Activated gamma-delta T cell treated with anti-CD3 and anti-CD28 coated beads, Interleukin-2, amount 50 U/mL, for 16 hours (primary cell): ENCODE measurements at places on chromosomes 16 and 17.
A peak's percentile ranks its signal among the peaks of the same experiment; 100 is the strongest.

- DNase-seq = no peak
Observed at GRCh38 chr17:17605729-17606088, 14.2 kb upstream of the PEMT start.

GRCh38 chr16:5175266-5175665, 77.7 kb upstream of the EEF2KMT start:
- no peak for DNase-seq

DNA sequence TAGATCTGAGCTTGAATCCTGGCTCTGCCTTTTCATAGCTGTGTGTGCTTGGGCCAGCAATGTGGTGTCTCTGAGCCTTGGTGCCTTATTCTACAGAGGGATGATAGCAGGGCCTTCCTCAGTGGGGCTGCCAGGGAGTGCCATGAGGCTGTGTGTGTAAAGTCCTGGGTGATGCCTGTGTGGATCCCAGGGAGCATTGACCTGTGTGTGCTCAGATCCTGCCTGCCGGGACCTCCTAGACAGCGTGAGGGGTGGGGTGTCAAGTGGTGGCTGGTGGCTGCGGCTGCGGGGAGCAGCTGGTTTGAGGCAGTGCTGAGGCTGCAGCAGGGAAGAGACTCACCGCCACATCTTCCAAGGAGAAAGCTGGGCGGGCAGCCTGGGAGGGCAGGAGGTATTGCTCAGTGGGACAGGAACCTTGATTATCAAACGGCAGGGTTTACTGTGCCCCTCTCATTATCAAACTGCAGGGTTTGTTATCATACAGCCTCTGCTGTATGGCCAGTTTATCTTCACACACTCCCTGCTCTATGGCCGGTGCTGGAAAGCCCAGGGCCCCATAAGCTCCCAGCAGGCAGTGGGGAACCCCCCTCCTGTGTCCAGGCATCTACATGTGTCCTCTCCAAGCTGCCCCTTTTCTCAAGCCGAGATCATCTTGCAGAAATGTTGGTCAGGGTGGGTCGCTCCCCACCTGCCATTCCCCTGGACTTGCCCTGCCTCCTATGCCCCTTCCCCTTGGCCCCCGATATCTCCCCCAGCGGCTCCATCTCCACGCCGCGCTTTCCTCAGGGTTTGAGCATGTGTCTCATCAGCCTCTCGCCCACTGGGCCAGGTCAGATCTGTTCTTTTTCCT, 3.1 kb upstream of the ADCY7 start:
- DNase-seq = no peak

- DNase-seq = no peak
Observed at GRCh38 chr17:28940675-28941074, 10.6 kb downstream of the PHF12 start.

DNA sequence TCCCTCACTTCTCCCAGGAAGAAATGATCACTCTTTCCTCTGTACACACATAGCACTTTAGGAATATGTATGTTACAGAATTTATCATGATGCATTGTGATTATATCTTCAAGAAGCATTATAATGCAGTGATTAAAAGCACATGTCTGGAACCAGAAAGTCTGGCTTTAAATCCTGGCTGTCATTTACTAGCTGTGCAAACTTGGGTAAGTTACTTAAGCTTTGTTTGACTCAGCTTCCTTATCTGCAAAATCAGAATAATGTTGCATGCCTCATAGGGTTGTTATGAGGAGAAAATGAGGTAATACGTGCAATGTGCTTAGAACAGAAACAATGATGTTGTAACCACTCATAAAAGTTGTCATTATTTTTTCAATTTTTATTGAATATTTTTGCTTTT, 156.3 kb upstream of the ZKSCAN2 start:
- no peak for DNase-seq

- no peak for DNase-seq
Observed at GRCh38 chr16:12267491-12267890, 291.0 kb downstream of the SNX29 start.

DNA sequence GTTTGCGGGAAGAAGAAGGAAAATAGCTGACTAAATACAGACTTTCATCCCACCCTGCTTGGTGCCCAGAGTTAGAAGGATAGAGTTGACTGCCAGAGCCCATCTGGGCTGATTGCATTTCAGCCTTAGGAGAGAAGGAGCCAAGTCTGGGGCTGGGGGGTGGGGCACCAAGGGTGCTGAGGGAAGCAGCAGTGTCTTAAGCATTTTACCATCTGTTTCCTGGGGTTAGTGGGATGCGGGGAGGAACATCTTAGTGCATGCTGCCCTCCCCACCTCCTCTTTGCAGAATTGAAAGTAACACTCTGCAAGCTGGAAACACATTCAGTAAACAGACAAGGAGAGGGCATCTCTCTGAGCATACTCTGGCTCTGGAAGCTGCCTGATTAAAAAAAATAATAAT, 1.5 kb upstream of the ARL5C start:
- no peak for DNase-seq

GRCh38 chr17:74852237-74853047, 7.2 kb downstream of the GRIN2C start:
- no peak for DNase-seq

DNA sequence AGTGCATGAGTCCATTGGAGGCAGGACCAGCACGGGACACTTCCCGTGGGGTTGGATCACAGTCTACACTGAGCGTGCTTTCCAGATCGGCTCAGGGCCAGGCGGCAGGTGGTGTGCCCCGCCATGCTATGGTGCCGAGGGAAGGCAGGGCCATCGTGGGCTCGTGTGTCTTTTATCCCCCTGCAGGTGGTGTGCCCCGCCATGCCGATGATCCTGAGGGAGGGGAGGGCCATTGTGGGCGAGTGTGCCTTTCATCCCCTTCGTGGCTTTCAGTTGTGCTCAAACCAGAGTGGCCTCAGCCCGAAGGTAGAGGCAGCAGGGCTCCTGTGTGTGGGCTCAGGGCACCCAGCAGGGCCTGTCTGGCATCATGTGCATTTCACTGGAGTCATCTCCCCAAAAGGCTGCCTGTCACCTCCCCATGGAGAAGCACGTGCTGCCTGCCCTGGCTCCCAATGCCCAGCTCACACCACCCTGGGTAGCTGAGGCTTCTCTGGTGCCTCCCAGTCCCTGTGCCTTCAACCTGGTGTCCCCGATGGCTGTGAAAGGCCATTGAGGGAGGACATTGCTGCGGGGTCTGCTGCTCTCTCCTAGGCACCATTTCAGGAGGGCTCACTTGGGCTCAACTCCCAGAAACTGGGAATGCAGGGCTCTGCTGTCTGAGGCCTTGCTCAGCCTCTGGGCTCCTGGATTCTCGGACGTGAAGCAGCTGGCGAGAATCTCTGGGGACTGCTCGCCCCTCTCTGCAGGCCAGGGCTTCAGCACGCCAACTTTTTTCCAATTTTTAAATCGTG, 207.6 kb downstream of the NPIPB11 start:
- DNase-seq = no peak

GRCh38 chr17:49508866-49509587, 13.9 kb downstream of the NGFR start:
- no peak for DNase-seq

DNA sequence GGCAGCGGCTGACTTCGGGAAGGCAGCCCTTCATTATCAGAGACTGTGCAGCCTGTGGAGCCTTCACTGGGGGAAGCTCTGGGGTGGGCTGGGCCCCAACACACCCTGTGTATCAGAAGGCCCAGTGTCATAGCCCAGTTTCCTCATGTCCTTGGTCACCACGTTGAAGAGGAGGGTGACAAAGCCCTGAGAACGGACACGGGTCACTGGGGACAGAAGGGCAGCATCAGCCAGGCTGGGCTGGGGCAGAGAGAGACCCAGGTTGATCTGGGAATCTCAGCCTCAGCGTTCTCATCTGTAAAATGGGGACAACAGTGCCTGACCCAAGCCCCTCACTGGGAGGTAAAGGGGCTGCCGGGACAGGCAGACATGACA, 19.3 kb downstream of the B9D1 start:
- DNase-seq = no peak

GRCh38 chr17:42408061-42408460, 15.0 kb downstream of the CAVIN1 start:
- no peak for DNase-seq

DNA sequence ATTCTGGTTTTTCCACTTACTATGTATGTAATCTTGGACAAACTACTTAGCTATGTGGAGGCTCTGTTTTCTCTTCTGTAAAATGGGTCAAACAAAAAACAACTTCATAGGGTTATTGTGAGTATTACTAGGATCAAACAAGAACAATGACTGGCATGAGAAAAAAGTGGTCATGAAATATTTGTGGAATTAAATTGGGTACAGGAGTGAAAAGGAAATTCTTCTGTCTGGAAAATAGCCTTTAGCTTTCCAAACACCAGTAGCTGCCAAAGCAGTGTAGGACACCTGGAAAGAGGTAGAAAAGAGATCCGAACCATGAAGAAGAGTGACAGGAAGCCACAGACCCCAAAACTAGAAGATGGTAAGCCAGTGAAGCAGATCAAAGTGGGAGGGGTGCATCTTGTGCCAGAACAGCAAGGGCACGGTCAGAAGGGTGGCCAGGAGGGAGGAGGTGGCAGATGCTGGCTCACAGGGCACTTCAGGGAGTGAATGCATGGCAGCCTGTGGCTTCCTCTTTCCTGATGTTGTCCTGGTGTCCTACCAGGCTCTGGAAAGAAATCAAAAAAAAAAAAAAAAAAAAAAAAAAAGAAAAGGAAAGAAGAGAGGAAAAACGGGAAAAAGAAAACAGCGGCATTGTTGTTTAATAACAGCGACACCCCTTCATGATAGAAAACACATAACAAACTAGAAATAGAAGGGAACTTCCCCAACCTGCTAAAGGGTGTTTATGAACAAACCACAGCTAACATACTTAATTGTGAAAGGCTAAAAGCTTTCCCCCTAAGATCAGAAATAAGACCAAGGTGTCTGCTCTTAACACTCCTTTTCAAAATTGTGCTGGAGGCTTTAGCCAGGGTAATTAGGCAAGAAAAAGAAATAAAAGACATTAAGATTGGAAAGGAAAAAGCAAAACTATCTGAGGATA, 67.9 kb downstream of the PCTP start:
- no peak for DNase-seq

DNA sequence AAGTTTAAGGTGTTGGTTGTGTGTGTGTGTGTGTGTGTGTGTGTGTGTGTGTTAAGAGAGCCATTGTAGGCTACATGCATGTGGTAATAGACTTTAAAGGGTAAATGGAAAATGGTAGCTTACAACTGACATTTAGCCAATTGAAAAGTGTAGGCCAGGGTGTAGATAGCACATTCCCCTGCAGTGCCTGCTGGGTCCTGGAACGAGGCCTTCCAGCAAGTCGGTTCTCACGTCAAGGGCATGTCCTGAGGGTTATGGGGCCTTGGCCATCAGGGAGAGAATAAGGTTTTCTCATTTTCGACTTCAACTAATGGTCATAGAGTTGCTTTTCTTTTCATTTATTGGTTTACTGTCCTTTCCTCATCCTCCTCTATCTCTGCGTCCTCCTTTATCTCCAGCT, 65.1 kb downstream of the RPTOR start:
- no peak for DNase-seq

DNA sequence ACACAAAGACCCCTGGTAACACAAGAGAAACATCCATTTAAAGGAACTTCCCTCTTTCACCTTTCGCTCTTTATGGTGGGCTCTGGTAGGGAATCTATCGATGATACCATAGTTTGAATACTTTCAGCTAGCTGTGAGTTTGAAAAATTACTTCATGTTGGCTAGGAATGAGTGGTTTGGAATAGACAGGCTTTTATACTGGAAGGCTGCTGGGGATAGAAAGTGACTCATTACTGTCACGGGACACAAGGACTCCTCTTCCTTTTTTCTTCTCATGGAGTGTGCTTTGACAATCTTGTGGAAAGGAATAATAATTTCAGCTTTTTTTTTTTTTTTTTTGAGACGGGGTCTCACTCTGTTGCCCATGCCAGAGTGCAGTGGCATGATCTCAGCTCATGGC, 76.9 kb downstream of the CYB561 start:
- DNase-seq = no peak

DNA sequence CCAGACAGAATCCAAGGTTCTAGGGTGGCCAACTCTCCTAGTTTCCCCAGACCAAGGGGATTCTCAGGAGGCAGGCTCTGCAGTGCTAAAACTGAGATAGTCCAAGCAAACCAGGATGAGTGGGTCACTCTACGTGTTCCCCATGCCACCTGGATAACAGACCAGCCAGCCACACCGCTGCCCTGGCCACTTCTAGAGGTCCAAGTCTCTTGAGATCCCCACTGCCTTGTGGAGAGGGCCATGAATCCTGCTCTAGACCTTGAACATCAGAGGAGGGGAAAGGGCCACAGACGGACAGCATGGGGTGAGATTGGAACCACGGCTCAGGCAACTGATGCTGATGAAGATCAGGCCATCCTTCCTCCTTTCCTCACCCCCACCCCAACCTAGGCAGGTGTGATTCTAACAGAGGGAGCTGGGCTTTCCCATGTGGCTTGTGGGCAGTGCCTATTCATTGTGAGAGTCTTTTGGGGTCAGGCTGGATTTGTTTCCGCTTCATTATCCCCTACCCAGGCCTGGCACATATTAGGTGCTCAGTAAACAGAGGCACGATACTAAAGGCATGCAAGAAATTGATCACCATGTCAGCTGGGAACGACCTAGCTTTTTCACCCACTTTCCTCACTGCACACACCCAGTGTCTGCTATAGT, 16.8 kb upstream of the TVP23A start:
- no peak for DNase-seq

DNA sequence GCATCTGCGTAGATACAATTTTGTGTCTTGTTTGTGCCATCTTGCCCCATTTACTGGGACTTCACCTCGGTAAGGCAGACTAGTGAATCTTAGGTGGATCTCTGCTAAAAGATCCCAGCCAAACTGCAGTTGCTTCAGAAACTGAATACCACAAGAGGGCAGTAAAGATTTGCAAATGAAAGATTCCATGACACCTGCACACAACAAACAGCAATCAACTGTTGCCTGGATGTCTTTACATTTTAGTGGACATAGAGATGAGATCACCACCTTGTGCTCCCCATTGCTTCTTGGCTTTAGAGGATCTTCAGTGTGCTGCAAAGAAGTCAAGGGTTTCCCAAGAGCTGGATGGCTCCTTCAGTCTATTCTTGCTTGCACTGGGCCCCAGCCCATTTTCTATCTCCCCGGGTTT, 119.2 kb upstream of the CACNG5 start:
- no peak for DNase-seq

- DNase-seq = peak; percentile 46
Observed at GRCh38 chr17:77332981-77333685, 192.4 kb downstream of the SEC14L1 start.

- DNase-seq = no peak
Observed at GRCh38 chr17:79041041-79041570, 17.1 kb downstream of the C1QTNF1 start.
